ENCODE measurements at places on chromosomes 16 and 17. TPM values are rescaled to one million over a fixed set of nuclear protein-coding genes. Genes with fewer than 3 reads are reported as not detected.

DNA sequence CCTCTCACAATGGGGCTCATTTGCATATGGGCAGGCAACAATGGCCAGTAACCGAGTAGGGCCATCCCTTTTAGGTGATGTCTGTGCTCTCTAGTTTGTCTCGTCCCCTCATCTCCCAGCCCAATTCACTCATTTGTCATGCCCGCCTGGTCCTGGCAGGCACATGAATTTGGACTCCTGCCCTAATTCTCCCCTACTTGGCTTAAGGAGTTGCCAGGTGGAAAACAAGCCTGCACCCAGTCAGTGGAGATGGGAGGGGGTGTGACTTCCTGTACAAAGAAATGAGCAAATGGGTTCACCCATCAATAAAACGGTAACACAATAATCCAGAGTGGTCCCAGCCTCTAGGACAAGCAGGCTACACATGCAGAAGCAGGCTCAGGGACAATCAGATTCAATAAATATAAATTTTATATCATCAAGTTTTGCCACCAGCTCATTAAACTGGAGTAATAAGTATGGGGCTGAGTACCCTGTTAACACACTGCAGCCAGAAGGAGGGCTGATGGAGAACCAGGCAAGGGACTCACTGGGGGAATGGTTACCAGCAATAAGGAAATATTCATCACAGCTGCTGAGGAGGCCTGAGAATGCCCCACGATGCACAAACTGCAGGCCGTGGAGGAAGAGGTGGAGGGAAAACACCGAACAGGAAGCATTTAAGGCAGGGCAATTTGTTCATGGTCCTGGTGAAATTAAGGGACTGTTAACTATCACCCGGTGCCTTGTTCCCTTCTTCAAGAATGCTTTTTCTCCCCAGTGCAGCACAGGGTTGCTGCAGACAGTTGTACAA is 84.4 kb upstream of the GPRC5B start:
- DNase-seq = no peak

DNA sequence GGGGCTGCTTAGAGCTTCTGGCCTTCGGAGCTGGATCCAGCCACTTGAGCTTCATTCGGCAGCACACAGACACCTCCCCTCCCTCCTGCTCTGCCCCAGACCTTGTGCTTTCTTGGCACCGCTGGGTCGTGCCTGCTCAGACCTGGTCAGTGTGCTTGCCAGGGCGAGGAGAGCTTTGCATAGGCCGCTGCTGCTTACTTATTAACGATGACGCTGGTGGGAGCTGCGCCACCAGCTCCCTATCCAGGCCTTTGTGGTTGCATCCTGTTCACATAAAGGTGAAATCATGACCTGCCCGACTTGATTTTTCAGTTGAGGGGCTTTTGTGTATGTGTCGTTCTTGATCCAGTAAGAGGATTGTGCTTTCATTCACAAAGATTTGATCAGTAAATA is 101.1 kb downstream of the MSI2 start:
- DNase-seq = peak; percentile 73

DNA sequence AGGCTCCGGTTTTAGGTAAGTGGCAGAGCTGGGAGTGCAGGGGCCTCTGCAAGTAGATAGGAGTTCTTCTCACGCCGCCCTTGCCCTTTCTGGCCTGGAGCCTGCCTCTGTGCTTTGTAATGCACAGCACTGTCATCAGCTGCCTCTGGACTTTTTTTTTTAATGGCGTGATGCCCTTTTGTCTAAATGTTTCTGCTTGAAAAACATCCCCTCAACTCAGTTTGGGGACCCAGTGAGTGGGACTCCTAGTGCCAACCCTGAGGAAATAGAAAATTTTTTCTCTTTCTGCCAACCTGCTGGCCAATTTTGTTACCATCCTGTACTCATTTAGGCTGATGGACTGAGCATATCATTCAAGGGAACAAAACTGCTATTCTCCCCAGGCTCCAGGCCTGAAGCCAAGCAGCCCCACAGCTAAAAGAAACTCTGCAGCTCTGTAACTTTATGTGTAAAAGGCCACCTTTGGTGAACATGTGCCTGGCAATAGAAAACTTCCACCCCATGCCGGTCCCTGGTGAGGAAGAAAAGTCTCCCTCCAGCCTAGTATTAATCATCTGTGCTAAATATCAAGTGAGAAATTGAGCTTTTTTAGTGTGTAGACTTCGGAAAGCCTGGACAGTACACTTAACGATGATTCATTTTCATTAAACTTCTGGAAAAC is 22.5 kb downstream of the SLC6A2 start:
- DNase-seq = no peak

Gene CHD9NB
- 0.85 TPM for polyA plus RNA-seq

DNA sequence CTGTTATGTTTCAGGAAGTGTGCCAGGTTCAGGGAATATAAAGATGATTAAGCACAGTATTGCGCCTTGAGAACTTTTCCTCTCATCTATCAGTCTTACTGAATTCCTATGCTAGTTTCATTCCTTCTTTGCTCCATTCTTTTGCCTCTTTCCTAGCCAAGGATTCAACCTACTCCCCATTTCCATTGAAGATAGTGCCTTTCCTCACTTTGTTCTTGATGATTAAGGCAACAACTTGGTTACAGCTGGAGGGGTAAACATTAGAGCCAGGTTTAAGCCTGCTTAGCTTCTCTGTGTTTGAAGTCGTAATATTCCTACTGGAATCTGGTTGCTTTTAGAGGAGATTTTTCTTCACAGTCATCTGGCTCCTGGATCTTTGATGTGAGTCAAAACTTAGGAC is 75.1 kb downstream of the NQO1 start:
- DNase-seq = no peak

DNA sequence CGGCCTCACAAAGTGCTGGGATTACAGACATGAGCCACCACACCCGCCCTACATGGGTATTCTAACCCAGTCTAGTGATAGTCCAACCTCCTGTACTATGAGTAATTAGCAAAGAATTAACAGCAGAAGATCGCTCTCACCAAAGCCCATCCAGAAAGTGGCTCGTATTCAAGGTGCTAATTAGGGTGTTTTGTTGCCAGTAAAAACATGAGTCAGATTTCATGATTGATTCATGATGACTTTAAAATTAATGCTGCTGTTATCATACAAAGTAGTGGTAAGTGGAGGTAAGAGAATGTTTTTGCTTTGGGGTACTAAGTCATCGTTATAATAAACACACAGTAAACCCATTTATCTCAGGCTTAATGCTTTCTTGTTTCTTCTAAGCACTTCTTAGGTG is 428.8 kb downstream of the WWOX start:
- DNase-seq = no peak

Gene SP6
- polyA plus RNA-seq = 1.4 TPM

DNA sequence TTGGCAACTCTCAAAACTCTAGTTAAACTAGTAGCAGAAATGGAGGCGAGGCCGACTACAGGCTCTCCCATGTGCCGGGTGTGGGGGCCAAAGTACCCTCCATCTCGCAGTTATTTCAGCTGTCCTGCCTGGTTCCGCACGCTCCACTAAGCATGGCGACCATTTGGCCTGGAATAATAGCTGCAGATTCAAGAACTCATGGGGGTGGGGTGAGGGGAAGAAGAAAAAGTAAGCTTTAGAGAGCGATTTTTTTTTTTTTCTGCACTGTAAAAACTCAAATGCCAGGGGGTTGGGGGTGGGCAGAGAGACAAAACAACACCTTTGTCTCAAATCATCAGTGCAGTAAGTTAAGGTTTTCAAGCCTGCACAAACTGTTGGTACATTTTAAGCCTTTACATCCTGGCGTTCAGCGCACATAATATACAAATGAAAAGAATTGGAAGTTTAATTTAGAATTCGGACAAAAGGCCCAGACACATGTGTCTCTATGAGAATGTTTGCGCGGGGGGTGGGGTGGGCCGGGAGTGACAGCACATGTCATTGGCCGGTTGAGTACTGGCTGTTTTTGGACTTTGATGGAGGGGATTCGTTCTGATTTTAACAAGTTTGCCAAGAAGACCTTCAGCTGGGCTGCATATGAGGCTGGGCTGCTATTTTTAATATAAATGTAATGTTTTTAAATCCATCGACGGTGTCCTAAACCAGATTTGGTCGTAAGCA is 694.7 kb upstream of the SALL1 start:
- no peak for DNase-seq

DNA sequence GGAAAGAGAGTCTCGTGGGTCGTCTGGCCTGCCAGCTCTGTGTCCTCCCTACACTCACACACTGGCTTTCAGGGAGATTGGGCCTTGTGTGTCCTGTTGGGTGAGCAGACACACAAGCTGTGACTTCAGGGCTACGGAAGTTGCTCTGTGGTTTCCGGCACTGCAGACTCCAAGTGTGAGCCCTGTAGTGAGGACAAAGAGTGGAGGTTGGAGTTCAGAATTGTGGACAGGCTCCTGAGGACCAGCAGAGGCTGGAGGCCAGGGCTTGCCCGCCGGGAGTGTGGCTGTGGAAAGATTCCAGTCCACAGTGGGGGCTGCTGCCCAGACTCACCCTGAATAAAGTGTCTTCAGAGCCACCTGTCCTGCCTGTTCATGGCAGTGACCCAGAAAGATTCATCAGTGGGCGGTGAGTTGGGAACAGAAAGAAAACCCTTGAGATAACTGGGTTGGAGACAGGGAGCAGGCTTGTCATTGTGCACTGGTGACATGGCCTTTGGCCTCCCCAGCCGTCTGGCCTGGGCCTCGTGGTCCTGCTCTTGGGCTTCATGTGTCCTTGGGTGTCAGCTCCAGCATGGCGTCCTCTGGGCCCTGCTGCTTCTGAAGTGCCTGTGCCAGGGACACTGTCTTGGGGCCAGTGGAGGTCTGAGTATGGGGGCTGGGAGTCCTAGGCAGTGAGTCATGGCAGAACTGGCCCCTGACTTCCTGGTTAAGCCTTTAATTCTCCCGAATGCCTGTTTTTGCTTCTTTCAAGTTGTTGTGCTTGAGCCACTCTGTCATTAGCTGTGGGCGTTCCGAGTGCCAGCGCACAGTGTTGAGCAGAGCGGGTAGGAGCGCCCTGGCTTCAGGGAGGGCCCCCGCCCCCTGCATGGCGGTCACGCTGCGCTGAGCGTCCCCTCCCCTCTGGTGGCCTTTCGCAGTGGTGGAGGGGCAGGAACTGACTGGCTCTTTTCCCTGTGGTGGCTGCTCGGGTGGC is 19.9 kb upstream of the ZNF750 start:
- DNase-seq = no peak

- DNase-seq = peak; percentile 97
These were observed at the start of gene CDH15 for GRCh38 chr16:89171216-89172170. TSS of gene CDH15 (plus strand) at chr16:89171748. CDS start at chr16:89171832, 84 bp downstream.

DNA sequence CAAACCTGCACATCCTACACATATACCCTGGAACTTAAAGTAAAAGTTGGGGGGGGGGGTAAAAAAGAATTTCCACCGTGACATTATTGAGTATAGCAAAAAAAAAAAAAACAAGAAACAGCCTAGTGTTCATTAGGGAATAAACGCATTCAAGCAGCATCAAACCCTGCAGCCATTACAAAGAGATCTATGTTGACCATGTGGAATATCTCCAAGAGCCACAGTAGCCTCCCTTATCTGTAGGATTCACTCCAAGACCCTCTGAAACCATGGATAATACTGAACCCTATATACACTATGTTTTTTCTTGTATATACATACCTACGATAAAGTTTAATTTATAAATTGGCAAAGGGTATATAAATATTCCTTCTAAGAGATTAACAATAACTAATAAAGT is 5.6 kb upstream of the BIRC5 start:
- DNase-seq = no peak
